ENCODE measurements at places on chromosomes 7 and 10. TPM values are rescaled to one million over a fixed set of nuclear protein-coding genes. Genes with fewer than 3 reads are reported as not detected.

The TRPV5 gene
- total RNA-seq: not detected

The AS3MT gene
- total RNA-seq: 8.2 TPM

The PRKAR2B gene
- total RNA-seq: 1.6 TPM

The ZCWPW1 gene
- 2.6 TPM for total RNA-seq

The PTPRZ1 gene
- total RNA-seq: not detected

The RBP3 gene
- not detected for total RNA-seq

The SLC26A4 gene
- total RNA-seq: 20.5 TPM

The EVX1 gene
- total RNA-seq: not detected

The UTF1 gene
- total RNA-seq: not detected

The PON2 gene
- total RNA-seq: 46.8 TPM

The UCMA gene
- not detected for total RNA-seq

The NPFFR1 gene
- under 0.01 TPM for total RNA-seq

The ACBD7 gene
- total RNA-seq: 4.8 TPM

The SNX10 gene
- total RNA-seq: 0.13 TPM

The C7orf33 gene
- not detected for total RNA-seq

The CELF2 gene
- total RNA-seq: 16.6 TPM

The ST7 gene
- total RNA-seq: 18.2 TPM

The UPF2 gene
- 17.7 TPM for total RNA-seq

The NUTM2E gene
- 0.19 TPM for total RNA-seq

The PDZD8 gene
- 18.8 TPM for total RNA-seq

The PRKCQ gene
- not detected for total RNA-seq

The KLHL7 gene
- total RNA-seq: 29.2 TPM

The HOGA1 gene
- total RNA-seq: 2.5 TPM

The HOXA3 gene
- 1.6 TPM for total RNA-seq

The PAPOLB gene
- 0.19 TPM for total RNA-seq

The SAP25 gene
- not detected for total RNA-seq

The SEMA4G gene
- 0.13 TPM for total RNA-seq

The H2BK1 gene
- total RNA-seq: not detected

The CALML3 gene
- total RNA-seq: not detected

The AVL9 gene
- 22.2 TPM for total RNA-seq

All from aortic smooth muscle cell (primary cell).